ENCODE measurements at places on chromosomes 2 and 18. TPM values are rescaled to one million over a fixed set of nuclear protein-coding genes. Genes with fewer than 3 reads are reported as not detected.

CYB5A gene
- total RNA-seq = 234 TPM

CD207 gene
- not detected for total RNA-seq

PAX8 gene
- 178 TPM for total RNA-seq

DHRS9 gene
- total RNA-seq = 1.1 TPM

MYO1B gene
- 116 TPM for total RNA-seq

NYAP2 gene
- 0.12 TPM for total RNA-seq

CXCR4 gene
- 58.4 TPM for total RNA-seq

GNLY gene
- not detected for total RNA-seq

SERPINB11 gene
- not detected for total RNA-seq

CACNB4 gene
- total RNA-seq = 15.1 TPM

NEU2 gene
- total RNA-seq = not detected

CYP27C1 gene
- total RNA-seq = 7.6 TPM

HOXD13 gene
- total RNA-seq = 0.06 TPM

IL1F10 gene
- total RNA-seq = not detected

GAL3ST2 gene
- total RNA-seq = 0.82 TPM

XIRP2 gene
- total RNA-seq = 16.2 TPM

KCNG3 gene
- 4.8 TPM for total RNA-seq

SNED1 gene
- 35.0 TPM for total RNA-seq

ASB18 gene
- total RNA-seq = 2.0 TPM

DQX1 gene
- total RNA-seq = not detected

FAP gene
- total RNA-seq = 17.2 TPM

AQP4 gene
- 0.93 TPM for total RNA-seq

ABCA12 gene
- 0.12 TPM for total RNA-seq

CRYGC gene
- not detected for total RNA-seq

PFN4 gene
- total RNA-seq = 2.6 TPM

CFC1B gene
- total RNA-seq = not detected

PIEZO2 gene
- 31.1 TPM for total RNA-seq

BMP10 gene
- total RNA-seq = not detected

NR4A2 gene
- total RNA-seq = 2.3 TPM

ASIC4 gene
- 0.18 TPM for total RNA-seq

FBLN7 gene
- total RNA-seq = 12.6 TPM

CFAP221 gene
- 15.8 TPM for total RNA-seq

PRR30 gene
- total RNA-seq = not detected

IL1RL2 gene
- total RNA-seq = 1.2 TPM

CFC1 gene
- total RNA-seq = not detected

SLC5A7 gene
- 0.53 TPM for total RNA-seq

WNT10A gene
- total RNA-seq = 2.0 TPM

TLX2 gene
- total RNA-seq = not detected

AFF3 gene
- total RNA-seq = 52.7 TPM

CFAP53 gene
- 1.1 TPM for total RNA-seq

NOL4 gene
- total RNA-seq = 2.7 TPM

ARL5A gene
- 75.2 TPM for total RNA-seq

AMER3 gene
- 0.23 TPM for total RNA-seq

ICA1L gene
- total RNA-seq = 20.7 TPM

TOGARAM2 gene
- 0.53 TPM for total RNA-seq

CD302 gene
- total RNA-seq = 19.2 TPM

GPN1 gene
- 34.9 TPM for total RNA-seq

CXCR1 gene
- total RNA-seq = 1.4 TPM

SRD5A2 gene
- total RNA-seq = 0.06 TPM

RUFY4 gene
- 0.29 TPM for total RNA-seq

HRH4 gene
- total RNA-seq = 0.23 TPM

ACMSD gene
- 18.2 TPM for total RNA-seq

All from metanephros (tissue), 2 donors.